Activated CD8-positive, alpha-beta T cell treated with anti-CD3 and anti-CD28 coated beads, Interleukin-2, amount 10 ng/mL, durations not matched to agents 7 days and 5 days (primary cell): ENCODE measurements at places on chromosomes 5 and 9.

DNA sequence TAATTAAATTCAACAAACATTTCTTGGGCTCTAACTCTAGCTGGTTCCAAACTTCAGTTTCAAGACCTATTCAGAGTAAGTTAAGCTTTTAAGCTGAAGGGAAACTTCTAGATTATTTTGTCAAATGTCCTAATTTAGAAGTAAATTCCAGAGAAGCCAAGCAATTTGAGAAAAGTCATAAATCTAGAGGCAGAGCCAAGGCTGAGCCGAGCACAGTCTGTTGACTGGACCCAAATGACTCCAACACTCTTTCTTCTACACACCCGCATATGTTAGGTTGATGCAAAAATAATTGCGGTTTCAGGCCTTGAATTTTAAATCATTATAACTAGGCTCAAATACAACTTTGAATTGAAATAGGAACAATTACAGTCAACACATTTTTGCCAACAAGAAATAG, 319.7 kb downstream of the NFIB start:
- no peak for DNase-seq

DNA sequence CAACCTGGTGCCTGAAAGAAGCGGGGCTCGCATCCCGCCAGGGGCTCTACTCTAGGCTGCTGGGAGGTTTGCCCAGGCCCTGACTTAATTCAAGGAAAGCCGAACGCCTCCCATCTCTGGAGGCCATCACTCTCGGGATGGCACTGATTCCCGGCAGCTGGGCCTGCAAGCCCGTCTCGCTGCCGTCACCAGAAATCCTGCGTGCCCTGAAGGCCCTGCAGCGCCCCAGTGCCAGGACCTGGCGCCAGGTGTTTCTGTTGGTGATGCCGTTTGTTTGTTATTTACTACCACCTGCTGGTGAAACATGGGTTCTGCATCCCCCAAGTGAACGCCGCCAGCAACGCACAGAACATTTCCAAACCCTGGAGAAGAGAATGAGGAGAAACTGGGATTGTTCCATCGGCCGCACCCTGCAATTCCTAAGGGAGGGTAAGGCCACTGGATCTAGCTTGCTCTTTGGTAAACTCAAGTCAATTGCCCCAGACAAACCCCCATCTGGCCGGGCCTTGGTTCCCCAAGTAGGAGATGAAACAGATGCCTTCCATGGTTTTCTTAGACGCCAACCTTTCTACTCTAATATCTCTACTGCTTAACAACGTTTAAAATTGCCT, 77.9 kb downstream of the AK8 start:
- peak; percentile 76 for DNase-seq

- DNase-seq = no peak
These were observed 279.6 kb upstream of the GRAMD2B start for GRCh38 chr5:126143622-126144021.

DNA sequence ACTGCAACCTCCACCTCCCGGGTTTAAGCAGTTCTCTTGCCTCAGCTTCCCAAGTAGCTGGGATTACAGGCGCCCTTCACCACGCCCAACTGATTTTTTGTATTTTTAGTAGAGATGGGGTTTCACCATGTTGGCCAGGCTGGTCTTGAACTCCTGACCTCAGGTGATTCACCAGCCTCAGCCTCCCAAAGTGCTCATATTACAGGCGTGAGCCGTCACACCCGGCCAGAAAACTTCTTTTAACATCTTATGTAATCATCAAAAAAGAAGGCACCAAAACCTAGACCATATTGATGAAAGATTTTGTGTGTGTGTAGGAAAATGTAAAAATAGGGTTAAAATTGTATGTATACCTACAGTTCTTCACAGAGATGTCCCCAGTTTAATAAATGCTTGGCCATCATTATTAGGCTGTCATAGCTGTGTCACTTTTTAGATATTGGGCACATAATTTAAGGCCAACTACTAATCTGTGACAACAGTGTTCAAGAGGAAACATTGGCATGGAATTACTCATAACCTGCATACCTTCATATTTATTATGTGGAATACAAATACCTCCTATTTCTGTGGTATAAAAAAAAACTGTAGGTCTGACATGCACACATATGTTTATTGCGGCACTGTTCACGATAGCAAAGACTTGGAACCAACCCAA, 44.4 kb downstream of the RAD50 start:
- no peak for DNase-seq

- DNase-seq = no peak
These were observed 53.9 kb downstream of the ZCCHC7 start for GRCh38 chr9:37174247-37174646.

DNA sequence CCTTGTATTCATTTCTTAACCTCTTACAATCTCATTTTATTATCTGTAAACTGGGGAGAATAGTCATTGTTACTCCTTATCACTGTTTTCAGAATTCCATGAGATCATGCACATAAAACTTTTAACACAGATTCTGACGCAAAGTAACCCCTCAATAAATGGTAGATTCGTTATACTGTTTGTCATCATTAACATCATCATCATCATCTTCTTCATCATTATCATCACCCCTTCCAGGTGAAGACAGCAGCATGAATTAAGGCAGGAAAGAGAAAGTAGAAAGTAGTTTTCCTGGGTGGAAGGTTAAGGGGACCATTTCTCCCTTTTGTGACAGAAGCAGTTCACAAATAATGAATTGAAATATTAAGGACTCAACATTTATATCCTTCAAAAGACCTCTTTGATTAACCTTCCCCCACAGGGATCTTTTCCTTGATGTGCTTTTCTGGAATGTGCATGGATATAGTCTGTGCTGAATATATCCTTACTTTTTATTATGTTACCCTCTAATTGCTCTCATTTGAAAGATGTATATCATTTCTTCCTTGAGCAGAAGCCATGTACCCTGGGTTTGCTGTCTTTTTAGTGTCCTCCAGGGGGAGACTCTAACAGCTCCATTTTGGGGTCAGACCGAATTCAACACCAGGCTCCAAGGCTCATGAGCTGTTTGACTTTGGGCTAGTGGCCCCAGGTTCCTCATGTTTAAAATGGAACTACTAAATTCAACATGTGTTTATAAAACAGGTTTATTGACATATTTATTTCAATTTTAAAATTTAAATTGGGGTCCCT, 1029.9 kb upstream of the WWC1 start:
- DNase-seq = no peak

DNA sequence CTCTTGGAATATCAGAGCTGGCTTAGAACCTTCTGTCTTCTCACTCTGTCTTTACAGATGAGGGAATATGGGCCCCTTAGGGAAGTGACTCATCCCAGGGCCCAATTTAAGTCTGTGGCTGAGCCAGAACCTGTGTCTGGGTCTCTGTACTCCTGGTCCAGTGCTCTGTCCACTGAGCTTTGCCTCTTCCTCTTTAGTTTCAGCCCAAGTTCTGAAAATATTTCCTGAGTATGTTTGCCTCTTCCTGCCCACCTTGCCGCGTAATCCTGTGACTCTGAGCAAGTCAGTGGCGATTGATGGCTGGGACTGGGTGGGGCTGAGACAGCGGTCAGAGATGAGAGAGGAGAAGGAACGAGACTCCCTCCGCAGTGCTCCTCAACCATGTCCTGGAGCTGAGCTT, 7.8 kb downstream of the IER5L start:
- no peak for DNase-seq

- no peak for DNase-seq
These were observed 307.3 kb upstream of the SGCD start for GRCh38 chr5:156019571-156020180.

- DNase-seq = no peak
These were observed 114.6 kb downstream of the SYK start for GRCh38 chr9:90916147-90916734.

GRCh38 chr5:160496784-160497183, 75.1 kb downstream of the PTTG1 start:
- DNase-seq = no peak

DNA sequence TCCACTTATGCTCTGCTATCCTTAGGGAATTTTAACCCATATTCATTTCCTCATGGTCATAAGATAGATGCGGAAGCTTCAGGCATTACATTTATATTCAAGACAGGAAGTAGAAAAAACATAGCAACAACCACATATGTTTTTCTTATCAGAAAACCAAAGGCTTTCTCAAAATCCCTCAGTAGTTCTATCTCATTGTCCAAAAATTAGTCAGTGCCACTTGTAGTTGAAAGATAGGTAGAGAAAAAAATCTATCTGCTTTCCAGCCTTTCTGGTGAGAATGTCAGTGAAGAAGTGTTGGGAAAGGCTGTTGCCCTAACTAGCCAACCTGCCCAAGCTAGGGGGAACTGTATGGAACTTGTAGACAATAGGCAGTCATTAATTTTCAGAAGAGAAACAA, 23.5 kb upstream of the MOCS2 start:
- DNase-seq = no peak

GRCh38 chr5:171757853-171758535, 27.6 kb upstream of the SMIM23 start:
- no peak for DNase-seq
